ENCODE measurements at places on chromosomes 12 and 14.
A peak's percentile ranks its signal among the peaks of the same experiment; 100 is the strongest.

DNA sequence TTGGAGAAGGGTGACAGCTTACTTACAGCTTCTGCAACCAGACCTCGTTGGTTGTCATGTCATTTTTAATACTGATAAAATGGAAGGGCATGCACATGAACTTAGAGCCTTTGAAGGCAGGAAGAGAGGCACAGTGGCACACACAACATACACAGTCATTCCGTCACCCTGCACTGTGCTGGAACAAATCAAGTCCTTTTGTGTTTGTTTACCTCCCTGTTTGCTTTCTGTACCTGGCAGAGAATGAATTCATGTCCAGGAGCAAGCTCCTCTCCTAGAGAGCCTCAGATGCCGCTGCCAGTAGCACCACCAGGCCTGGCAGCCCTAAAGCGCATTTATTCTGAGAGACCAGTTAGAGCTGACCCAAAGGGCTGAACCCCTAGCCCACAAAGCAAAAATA lies 460.3 kb downstream of the EGLN3 start:
- DNase-seq: no peak

DNA sequence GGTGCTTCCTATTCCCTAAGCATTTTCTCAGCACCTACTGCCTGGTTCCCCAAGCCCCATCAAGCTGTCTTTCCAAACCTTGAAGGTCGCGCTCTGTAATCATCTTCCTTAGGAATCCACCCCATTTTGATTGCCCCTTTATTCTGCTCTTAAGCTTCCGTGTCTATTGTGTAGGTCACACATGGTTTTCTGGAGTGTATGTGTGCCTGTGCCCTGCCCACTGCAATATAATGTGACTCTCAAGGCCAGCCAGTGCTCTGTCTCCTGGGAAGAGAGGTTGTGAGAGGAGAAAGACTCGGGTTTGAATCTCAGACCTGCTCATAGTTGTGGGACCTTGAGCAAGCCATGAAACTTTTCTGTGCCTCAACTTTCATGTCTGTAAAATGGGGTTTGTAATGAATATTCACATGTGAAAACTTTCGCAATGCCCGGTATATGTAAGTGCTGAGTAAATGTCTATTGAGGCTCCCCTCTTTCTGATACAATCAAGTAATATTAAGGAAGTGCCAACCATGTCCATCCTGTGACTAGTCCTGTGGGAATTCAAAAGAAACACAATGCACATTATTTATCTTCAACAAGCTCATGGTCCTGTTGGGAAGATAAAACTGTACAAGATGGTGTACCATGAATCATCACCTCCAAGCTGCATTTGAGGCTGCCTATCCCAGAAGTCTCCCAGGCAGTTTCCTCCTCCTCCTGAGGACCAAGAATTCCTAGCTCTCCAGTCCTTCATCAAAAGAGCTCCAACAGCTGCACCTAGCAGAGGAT lies 774 bp upstream of the KRT75 start:
- DNase-seq: no peak

DNA sequence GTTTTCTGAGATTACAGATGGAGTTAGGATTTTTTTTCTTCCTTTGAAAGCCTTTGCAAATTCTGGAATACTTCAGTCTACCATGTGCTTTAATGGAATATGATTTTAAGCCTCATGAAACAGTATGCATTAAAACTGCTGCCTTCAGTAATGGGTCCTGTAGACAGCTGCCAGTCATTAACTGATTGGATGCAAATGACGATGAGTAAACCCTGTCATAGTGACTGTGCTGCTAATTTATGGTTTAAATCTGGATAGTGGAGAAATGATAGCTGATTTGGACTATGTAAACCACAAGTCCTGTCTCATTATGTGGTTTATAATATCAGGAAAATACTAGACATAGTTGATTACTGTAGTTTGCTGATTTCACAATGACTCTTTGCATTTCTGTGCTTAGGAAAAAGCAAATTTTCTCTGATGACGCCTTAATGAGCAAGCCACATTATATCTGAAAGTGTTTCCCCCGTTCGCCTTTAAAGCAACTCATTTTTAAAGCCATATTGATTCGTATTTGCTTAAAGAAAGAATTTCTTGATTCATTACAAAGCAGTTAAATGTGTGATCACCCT lies 217.6 kb downstream of the TMTC2 start:
- no peak for DNase-seq

DNA sequence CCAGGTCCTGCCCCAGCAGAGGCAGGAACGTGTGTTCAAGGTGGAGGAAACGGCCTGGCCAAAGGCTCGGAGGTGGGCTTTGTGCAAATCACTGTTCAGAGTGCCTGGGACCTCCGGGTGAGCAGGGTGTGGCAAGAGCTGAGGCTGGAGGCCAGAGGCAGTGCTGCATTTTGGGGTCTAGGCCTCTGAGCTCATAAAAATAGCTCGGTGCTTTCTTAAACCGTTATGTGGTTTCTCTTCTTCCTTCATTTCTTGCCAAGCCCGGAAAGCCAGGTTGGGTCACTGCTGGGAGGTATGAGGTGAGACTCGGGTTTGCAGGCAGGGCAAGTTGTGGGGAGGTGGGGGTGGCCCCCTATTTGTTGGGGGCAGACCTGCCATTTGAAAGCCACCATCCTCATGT lies 178.8 kb upstream of the MYL2 start:
- DNase-seq: no peak

- no peak for DNase-seq
Observed at GRCh38 chr12:15525441-15525840, 203.1 kb downstream of the PTPRO start.

DNA sequence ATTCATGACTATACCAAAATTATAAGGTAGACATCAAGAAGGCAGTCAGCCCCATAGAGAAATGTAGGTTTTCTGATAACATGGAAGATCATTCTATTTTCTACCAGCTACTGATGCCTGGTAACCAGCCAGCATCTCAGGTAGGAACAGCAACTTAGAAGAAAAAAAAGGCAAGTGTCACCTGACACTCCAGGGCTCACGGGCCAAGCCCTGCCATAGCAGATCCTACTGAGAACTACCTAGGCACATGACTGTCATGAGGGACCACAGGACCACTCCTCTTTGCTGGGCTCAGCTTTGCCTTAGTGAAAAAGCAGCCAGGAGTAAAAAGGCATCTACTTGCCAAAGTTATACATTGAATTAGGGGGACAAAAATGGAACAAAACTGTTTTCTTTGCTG lies 33.4 kb downstream of the CORO1C start:
- no peak for DNase-seq

DNA sequence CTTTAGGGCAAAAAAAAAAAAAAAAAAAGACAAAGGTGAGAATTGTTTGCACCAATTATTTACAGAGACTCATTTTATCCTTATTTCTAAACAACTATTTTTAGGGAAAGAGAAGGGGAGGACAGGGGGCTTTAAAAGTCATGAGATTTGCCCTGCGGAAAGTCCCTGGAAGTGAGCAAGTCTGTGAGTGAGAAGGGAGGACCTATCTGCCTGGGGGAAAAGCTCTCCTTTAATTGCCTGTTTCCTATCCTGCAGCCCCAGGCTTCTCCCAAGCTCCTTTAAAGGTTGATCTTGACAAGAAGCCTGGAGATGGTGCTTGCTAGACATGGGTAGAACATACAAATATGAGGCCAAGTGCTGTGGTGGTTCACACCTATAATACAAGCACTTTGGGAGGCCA lies 8.3 kb upstream of the CHST11 start:
- DNase-seq: no peak

DNA sequence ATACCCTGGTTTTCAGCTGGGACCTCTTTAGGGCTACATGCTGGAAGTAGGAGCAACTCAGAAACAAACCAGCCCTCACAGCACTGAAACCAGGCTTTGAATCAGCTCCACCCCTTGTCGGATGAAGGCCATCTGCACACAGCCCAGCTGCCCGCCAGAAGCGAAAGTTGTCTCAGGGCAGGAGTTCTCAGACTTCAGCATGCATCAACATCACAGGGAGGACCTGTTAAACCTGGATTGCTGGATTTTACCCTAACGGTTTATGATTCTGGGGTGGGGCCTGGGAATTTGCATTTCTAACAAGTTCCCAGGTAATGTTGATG lies 10.9 kb downstream of the SYNDIG1L start:
- DNase-seq: no peak

DNA sequence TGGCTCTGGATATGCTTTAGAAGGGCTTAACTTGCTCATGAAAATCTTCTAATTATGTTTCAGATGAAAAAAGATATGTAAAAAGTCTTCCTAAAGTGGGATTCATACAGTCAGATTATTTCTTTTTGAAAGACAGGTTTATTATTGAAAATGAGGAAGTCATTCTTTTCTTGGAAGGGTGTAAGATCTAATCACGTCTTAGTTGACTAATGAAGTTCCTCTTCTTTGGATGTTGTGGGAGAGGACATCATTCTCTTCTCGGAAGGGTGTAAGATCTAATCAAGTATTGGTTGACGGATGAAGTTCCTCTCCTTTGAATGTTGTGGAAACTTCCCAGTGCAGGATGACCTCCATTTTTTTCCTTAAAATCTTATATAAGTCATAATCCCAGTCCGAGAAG lies 74.9 kb downstream of the ALG10 start:
- peak; percentile 90 for DNase-seq

GRCh38 chr12:100229036-100229635 lies 28.5 kb downstream of the ACTR6 start:
- DNase-seq: peak; percentile 18

DNA sequence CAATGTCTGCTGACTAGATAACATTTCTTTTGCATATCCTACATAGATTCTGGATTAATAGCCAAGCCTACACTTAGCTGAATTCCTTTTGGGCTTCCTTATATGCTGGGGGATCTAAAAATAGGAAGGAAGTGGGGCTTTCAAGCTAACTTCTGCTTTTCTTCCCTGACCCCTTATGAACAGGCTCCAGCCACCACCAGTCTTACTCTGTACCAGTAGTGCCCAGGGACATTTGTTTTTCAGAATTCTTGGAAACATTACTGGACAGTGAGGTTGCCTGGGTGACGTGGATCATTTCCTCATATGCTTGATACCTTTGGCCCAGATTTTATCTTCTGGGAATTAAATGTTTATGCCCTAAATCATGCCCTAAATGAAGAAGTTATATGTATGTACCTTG lies 55.9 kb upstream of the SRRM4 start:
- peak; percentile 16 for DNase-seq

DNA sequence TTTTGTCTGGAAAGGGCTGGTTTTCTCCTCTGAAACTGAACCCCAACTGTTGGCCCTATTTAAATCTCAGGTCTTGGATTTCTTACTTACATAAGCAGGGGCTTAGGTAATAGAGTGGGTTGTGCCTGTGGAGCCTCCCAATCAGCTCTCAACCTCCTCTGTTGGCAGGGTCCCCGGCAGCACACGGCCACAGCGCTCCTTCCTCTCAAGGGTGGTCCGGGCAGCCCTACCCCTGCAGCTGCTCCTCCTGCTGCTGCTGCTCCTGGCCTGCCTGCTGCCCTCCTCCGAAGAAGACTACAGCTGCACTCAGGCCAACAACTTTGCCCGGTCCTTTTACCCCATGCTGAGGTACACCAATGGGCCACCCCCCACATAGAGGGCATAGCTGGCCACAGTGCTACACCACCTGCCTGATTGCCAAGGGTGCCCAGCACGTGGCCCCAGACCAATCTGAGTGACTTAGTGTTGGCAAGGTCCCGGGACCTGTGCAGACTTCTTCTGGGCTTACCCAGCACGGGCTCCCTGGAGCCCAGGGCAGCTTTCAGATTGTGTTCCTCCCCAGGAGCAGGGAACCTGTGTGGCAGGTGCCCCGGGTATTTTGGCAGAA lies 68.9 kb downstream of the ESR2 start:
- no peak for DNase-seq

GRCh38 chr14:94135476-94135875 lies 6.1 kb upstream of the IFI27L2 start:
- no peak for DNase-seq

- peak; percentile 93 for DNase-seq
Observed at GRCh38 chr12:47812797-47813510, 6.7 kb downstream of the HDAC7 start.

- no peak for DNase-seq
Observed at GRCh38 chr14:99684410-99684934, 374 bp downstream of the CYP46A1 start.

DNA sequence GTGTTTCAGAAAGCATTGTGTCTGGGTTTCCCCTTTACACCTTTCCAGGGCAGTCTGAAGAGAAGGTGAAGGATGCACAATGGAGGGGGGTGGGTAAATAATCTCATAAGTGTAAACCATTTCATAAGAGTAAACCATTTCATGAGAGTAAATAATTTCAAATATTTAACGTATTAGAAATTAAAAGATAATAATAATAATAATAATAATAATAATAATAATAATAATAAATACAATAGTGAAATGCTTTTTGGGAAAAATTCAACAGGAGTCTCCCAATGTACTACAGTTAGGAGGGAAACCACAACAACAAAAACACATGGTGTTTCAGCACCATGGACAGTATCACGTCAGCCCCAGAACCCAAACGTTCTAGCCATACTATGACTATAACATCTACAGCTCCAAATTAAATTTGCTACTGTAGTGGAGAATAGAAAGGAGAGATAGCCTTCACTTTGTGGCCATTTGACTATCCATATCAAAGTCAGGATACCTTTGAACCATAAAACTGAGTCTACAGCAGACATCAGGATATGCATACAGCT lies 691.8 kb downstream of the BCL11B start:
- DNase-seq: peak; percentile 8

GRCh38 chr14:57323721-57324120 lies 55.0 kb downstream of the AP5M1 start:
- DNase-seq: peak; percentile 1

DNA sequence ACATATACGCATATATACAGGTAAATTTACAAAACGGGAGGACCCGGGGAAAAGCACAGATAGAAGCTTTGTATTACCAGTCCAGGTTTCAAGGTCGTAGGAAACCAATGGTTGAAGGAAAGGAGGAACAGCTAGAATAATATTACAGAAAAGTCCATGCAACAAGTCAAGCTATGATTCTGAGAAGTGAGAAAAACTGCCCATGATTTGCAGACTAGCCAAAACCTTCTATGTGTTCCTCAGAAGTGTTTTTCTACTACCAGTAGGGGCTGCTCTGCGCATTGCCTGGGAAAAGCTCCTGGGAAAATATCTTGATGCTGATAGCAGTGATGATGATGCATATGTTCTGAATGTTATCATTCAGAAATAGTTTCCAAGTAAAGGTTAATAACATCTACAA lies 2.2 kb downstream of the PDZRN4 start:
- DNase-seq: peak; percentile 57

- DNase-seq: no peak
Observed at GRCh38 chr12:110137786-110138185, 13.6 kb downstream of the IFT81 start.

- no peak for DNase-seq
Observed at GRCh38 chr12:106308611-106309010, 6.1 kb downstream of the TCP11L2 start.

DNA sequence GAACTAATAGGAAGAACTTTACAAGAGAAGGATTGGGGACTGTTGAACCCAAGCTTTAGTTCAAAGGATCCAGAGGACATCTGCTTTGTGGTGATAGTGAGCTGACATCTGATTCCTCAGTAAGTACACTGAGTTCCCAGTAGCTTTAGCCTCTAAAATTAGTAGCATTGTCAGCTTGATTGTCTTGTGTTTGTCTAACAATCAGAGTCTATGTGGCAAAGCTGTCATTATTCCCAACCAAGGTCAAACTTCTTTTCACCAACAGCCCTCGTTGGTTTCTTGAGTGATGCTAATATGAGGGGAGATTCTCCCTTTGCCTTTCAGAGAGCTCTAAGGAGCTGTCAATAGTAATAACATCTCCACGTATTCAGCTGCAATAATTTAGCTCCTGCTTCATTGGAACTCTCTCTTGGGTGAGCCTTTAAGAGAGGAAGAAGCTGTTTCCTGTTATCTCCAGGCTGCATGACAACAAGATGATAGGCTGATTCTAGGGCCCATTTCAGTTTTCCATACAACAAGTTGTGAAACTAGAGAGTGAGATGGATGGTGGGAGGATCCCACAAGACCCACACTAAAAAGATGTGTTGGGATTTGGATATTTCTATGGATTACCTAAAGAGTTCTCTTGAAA lies 46.7 kb downstream of the TGFB3 start:
- peak; percentile 67 for DNase-seq

All from OCI-M1 (cell line).